ENCODE measurements at places on chromosomes 11 and 22. TPM values are rescaled to one million over a fixed set of nuclear protein-coding genes. Genes with fewer than 3 reads are reported as not detected.

- no peaks in the 10 kb centered on the region for H3K36me3 ChIP-seq
- H3K27me3 ChIP-seq: peaks cover 41% of the 10 kb centered on the region
- no peaks in the 10 kb centered on the region for H3K4me1 ChIP-seq
These were observed 5.0 kb downstream of the CELSR1 start for GRCh38 chr22:46532416-46532815.

DNA sequence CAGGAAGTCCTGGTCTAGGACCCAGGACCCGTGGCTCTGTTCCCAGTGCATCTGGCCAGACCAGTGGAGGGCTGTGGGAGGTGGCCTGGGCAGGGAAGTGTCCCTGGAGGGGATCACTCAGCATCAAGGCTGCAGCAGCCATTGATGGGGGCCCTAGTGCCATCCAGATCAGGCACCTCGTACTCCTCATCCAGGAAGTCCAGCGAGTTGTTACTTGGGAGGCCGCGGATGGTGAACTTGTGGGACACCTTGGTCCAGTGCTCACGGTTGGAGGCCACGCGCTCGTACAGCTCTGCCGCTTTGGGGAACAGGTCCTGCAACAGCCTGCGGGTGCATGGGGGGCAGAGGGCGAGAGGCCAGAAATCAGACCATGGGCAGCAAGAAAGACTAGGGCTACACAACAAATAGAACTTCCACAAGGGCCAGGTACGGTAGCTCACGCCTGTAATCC, 96.9 kb downstream of the PDE2A start:
- H3K4me3 ChIP-seq: no peak overlapping the region
- no peak for DNase-seq
- no peak overlapping the region for H3K27ac ChIP-seq
- H3K4me1 ChIP-seq: no peaks in the 10 kb centered on the region
- H3K27me3 ChIP-seq: peaks cover 39% of the 10 kb centered on the region

- peaks cover 3% of the 10 kb centered on the region for H3K4me1 ChIP-seq
- no peaks in the 10 kb centered on the region for H3K36me3 ChIP-seq
- H3K4me3 ChIP-seq: no peak overlapping the region
These were observed 22.1 kb downstream of the CD44 start for GRCh38 chr11:35160902-35161597.

GRCh38 chr11:2467695-2468055, 22.9 kb downstream of the KCNQ1 start:
- H3K4me1 ChIP-seq: peaks cover 23% of the 10 kb centered on the region
- no peak for DNase-seq
- H3K27me3 ChIP-seq: peaks cover 74% of the 10 kb centered on the region

DNA sequence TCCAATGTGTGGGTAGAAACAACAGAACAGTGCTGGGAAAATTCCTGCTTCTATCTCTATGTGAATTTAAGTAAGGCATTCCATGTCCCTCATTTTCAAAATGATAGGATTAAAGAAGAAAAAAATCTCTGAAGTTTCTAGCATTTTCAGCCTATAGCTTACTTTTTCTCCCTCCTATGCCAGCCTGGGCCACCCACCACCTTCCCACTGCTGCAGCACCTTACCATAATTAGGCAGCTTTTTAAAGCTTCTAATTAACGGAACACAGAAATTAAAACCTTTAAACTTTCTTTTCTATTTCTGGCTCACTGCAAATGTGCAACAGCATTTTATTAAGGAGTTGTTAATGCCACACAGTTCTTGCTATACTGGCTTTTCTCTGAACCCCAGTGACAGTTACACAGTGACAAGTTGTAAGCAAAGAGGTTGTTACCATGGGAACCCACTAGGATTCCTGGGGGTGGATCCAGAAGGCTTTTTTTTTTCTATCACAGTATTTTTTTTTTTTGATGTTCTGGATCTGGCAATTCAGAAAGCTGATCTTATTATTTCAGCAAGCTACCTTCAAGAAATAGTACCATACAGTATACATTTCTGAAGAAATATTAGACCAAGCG, 20.2 kb downstream of the CELF1 start:
- H3K4me1 ChIP-seq: peaks cover 5% of the 10 kb centered on the region
- no peak overlapping the region for H3K27ac ChIP-seq
- H3K36me3 ChIP-seq: peaks cover 10% of the 10 kb centered on the region
- no peak for DNase-seq
- H3K27me3 ChIP-seq: no peaks in the 10 kb centered on the region

DNA sequence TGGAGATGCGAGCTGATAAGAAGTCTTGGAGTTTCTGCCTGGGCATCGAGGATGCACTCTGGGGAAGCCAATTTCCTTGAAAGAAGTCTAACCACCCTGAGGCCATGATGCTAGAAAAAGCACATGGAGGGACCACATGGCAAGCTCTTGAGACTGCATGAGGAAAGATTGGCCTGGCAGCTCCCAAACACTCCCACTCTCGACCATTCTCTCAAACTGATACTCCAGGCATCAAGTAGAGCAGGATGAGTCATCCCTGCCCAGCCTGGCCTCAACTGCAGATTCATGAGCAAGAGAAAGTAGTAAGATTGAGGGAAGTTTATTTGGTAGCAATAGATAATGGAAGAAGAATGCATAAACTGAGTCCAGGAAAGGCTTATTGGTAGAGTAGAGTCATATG, 194.3 kb downstream of the KIF18A start:
- no peaks in the 10 kb centered on the region for H3K4me1 ChIP-seq
- no peaks in the 10 kb centered on the region for H3K36me3 ChIP-seq
- no peak for DNase-seq
- H3K27me3 ChIP-seq: no peaks in the 10 kb centered on the region

DNA sequence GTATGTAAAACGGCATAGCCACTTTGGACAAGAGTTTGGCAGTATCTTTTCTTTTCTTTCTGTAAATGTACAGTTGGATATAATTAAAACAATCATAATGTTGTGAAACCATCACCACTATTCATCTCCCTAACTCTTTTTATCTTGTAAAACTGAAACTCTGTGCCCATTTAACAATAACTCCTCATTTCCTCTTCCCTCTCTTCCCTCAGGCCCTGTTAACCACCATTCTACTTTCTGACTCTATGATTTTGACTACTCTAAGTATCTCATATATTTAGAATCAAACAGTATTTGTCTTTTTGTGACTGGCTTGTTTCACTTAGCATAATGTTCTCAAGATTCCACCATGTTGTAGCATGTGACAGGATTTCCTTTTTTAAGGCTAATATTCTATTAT, 10.2 kb downstream of the SCUBE2 start:
- DNase-seq: no peak
- no peak overlapping the region for H3K4me3 ChIP-seq
- no peak overlapping the region for H3K27ac ChIP-seq
- no peaks in the 10 kb centered on the region for H3K4me1 ChIP-seq
- peaks cover 21% of the 10 kb centered on the region for H3K27me3 ChIP-seq

DNA sequence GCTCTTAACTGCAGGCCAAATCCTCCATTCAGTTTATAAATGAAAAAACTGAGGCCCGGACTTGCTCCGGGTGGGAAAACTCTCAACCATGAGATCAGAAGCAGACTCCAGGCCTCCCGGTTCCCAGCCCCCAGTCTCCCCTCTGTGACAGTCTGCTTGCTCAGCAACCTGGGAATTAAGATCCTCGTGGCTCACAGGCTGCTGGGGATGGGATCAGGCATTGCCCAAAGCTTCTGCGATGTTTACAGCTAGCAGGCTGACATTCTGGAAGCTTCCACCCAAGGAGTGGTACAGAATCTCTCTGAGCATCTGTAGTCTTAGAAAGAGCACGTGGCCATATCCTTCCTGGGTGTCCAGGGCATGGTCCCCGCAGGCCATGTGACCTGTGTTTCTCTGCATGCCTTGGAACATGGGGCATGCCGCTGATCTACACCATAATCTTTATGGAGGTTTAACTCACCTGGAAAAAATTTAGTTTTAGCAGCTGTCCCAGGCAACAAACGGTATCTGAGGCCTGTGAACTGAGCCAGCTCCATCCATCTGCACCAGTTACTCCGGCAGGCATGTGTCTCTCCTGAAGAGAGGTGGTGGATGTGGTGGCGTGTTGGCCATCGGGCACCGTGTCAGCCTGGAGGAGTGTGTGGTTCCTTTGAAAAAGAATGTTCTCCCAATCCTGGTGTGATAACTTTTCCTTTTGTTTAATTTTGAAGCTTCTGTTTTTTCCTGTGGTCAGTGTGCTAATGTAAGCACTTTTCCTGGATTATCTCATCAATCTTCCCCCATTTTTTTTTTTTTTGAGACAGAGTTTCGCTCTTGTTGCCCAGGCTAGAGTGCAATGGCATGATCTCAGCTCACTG, 7.9 kb downstream of the FBLN1 start:
- H3K4me1 ChIP-seq: no peaks in the 10 kb centered on the region
- H3K27me3 ChIP-seq: peaks cover 55% of the 10 kb centered on the region
- H3K36me3 ChIP-seq: no peaks in the 10 kb centered on the region
- no peak overlapping the region for H3K27ac ChIP-seq
- no peak for DNase-seq
- no peak overlapping the region for H3K4me3 ChIP-seq

GRCh38 chr22:27637604-27638003, 164.0 kb downstream of the MN1 start:
- H3K27ac ChIP-seq: no peak overlapping the region
- no peak for DNase-seq
- peaks cover 16% of the 10 kb centered on the region for H3K4me1 ChIP-seq
- H3K27me3 ChIP-seq: peaks cover 6% of the 10 kb centered on the region
- no peaks in the 10 kb centered on the region for H3K36me3 ChIP-seq

GRCh38 chr11:74446532-74446938, 20.8 kb downstream of the KCNE3 start:
- no peak overlapping the region for H3K27ac ChIP-seq
- H3K4me3 ChIP-seq: no peak overlapping the region
- H3K36me3 ChIP-seq: no peaks in the 10 kb centered on the region
- no peaks in the 10 kb centered on the region for H3K4me1 ChIP-seq
- no peaks in the 10 kb centered on the region for H3K27me3 ChIP-seq

- DNase-seq: no peak
- H3K27me3 ChIP-seq: no peaks in the 10 kb centered on the region
- H3K4me3 ChIP-seq: no peak overlapping the region
- H3K36me3 ChIP-seq: no peaks in the 10 kb centered on the region
- H3K4me1 ChIP-seq: no peaks in the 10 kb centered on the region
These were observed 43.3 kb upstream of the MMP7 start for GRCh38 chr11:102573851-102574250.

DNA sequence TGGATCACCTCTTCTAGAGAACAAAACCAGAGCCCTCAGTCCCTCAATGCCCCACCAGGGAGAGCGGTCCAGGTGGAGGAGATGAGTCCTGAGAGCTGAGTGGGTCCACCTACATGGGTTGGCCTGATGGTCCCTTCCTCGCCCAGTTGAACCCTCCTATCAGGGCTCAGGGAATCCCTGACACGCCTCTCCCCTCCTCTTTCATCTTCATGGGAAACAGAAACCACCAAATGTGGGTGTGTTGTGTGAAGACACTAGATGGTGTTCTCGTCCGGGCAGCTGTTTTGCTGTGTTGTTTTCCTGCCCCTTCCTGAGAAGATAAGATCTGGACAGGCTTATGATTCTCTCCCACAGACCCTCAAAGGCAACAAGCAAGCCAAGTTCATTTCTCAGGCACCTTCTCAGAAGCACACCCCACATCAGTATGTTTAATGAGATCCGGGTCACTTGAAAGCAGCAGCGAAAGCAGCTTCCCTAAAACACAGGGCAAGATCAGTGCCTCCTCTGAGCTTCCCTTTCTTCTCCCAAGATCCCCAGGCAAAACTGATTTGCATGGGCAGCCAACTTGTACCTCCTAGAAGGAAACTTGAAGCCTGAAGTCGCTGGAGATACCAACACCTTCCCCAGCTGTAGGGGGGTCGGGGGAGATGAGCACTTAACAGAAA, 35.3 kb upstream of the POU2AF1 start:
- no peak overlapping the region for H3K27ac ChIP-seq
- no peaks in the 10 kb centered on the region for H3K36me3 ChIP-seq
- no peaks in the 10 kb centered on the region for H3K4me1 ChIP-seq

GRCh38 chr11:109739379-109739778, 317.4 kb downstream of the C11orf87 start:
- H3K4me1 ChIP-seq: no peaks in the 10 kb centered on the region
- no peak overlapping the region for H3K4me3 ChIP-seq
- H3K27me3 ChIP-seq: no peaks in the 10 kb centered on the region
- no peak for DNase-seq
- H3K36me3 ChIP-seq: no peaks in the 10 kb centered on the region

- no peaks in the 10 kb centered on the region for H3K36me3 ChIP-seq
- DNase-seq: no peak
- no peaks in the 10 kb centered on the region for H3K27me3 ChIP-seq
- no peaks in the 10 kb centered on the region for H3K4me1 ChIP-seq
- H3K4me3 ChIP-seq: no peak overlapping the region
These were observed 1190.3 kb upstream of the RAG2 start for GRCh38 chr11:37788141-37788877.

GRCh38 chr11:74319139-74319816, 7.8 kb upstream of the P4HA3 start:
- H3K4me1 ChIP-seq: no peaks in the 10 kb centered on the region
- DNase-seq: no peak

DNA sequence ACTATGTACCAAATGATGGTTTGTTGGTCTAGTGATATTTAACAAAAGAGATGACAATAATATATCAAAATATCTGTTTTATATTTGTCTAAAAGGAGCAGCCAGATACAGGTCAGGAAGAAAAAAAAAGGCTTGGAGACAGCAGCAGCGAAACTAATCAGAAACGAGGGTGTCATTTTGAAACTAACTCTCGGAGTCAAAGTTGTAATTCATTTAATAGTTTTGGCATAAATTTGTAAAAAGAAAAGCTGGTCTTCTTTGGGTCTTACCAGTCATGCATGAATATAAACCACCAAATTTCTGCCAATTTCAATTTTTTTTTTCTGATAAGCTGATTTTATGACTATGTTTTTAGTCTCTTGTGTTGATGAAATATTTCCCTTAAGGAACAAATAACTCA, 25.5 kb downstream of the NPAT start:
- H3K36me3 ChIP-seq: peaks cover 74% of the 10 kb centered on the region
- no peak for DNase-seq
- H3K27ac ChIP-seq: no peak overlapping the region
- H3K27me3 ChIP-seq: no peaks in the 10 kb centered on the region

- no peaks in the 10 kb centered on the region for H3K27me3 ChIP-seq
- H3K4me3 ChIP-seq: no peak overlapping the region
- no peaks in the 10 kb centered on the region for H3K4me1 ChIP-seq
- H3K27ac ChIP-seq: no peak overlapping the region
These were observed 2123.7 kb upstream of the RAG2 start for GRCh38 chr11:38721586-38722315.

- H3K4me3 ChIP-seq: no peak overlapping the region
- H3K4me1 ChIP-seq: no peaks in the 10 kb centered on the region
- no peak overlapping the region for H3K27ac ChIP-seq
- H3K36me3 ChIP-seq: no peaks in the 10 kb centered on the region
- peaks cover 2% of the 10 kb centered on the region for H3K27me3 ChIP-seq
These were observed 65.9 kb downstream of the PRR5L start for GRCh38 chr11:36361901-36362391.

CTSW gene
- not detected for total RNA-seq

CCND1 gene
- 23.3 TPM for total RNA-seq

GLYATL2 gene
- total RNA-seq: not detected

MIAT gene
- total RNA-seq: 0.93 TPM

OR8D1 gene
- total RNA-seq: not detected

LSP1 gene
- total RNA-seq: 0.73 TPM

SLC22A12 gene
- total RNA-seq: not detected

AAMDC gene
- 10.6 TPM for total RNA-seq

EIF3L gene
- 426 TPM for total RNA-seq
